ENCODE measurements at places on chromosomes 3 and 15.

GRCh38 chr3:36900474-36901443, 44.1 kb downstream of the TRANK1 start:
- DNase-seq = no peak

DNA sequence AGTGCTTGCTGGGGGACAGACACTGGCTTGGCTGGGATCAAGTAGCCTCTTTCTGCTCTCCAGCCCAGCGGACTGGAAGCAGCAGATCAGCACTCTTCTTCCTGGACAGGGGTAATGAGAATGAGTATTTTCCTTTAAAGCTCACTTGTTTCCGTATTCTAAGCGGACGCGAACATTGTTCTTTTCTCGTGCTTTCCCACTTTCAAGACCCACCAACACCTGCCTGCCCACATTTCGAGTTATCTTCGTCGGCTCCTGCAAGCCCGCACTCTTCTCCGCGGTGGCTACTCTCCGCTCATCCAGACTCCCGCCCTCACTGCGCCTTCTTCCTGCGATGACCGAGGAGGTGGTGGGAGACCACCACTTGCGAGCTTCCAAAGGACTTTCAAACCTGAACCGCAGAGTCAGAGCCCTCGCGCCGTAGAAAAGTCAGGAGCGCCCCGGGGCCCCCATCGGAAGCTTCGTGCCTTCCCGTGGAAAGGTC, 1.6 kb upstream of the PPM1L start:
- no peak for DNase-seq

DNA sequence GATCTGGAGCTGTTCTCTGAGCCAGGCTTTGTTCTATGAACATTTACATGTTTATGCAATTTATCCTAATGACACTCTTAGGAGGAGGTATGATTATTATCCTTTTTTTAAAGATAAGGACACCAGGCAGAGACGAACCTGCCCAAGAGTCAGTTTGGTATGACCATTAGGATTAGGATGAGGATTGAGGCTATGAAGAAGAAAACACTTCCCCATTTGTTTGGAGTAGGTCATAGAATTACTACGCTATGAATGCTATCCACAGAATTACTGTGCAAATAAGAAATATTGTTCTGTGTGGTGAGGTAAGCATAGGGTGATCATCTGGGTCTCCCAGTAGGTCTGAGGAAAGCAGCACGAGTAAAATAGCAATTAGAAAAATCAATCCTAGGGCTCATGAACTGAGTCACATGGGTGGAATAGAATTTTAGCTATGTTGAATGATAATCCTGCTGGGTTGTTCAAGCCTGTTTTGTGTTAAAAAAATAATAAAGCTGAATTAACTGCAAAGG, 23.9 kb downstream of the EIF4E3 start:
- no peak for DNase-seq

GRCh38 chr15:49832511-49832910, 211.7 kb downstream of the DTWD1 start:
- peak; percentile 46 for DNase-seq

DNA sequence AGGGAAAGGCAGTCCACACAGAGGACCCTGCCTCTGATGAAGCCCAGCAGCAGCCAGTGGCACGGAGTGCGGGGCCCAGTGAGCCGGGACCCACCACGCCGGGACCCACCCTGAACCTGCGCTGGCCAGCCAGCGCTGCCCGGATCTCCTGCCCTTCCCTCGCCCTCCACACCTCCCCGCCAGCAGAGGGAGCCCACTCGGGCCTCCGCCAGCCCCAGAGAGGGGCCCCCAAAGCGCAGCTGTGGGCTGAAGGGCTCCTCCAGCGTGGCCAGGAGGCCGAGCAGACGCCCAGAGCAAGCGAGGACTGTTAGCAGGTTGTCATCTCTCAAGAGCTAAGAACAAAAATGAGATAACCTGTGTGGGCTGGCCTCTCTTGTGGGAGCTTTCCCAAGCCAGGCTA, 81.3 kb upstream of the ATP10A start:
- no peak for DNase-seq

DNA sequence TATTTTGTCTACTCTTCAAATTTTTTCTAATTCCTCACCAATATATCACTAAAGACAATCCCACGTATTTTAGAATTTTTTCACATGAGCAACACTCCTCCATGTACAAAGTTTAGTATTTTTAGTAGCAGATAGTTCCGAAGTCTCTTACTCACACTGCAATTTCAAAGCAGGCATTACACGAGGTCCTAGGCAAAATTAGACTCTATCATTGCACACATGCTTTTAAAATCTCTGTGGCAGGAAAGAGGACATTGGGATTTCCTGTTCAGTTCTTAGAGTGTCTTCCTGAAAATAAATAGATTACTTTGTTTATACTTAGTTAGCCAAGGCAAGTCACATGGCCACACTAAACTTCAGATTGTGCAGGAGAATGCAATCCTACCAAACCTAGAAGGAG, 847.7 kb downstream of the ROBO2 start:
- no peak for DNase-seq

DNA sequence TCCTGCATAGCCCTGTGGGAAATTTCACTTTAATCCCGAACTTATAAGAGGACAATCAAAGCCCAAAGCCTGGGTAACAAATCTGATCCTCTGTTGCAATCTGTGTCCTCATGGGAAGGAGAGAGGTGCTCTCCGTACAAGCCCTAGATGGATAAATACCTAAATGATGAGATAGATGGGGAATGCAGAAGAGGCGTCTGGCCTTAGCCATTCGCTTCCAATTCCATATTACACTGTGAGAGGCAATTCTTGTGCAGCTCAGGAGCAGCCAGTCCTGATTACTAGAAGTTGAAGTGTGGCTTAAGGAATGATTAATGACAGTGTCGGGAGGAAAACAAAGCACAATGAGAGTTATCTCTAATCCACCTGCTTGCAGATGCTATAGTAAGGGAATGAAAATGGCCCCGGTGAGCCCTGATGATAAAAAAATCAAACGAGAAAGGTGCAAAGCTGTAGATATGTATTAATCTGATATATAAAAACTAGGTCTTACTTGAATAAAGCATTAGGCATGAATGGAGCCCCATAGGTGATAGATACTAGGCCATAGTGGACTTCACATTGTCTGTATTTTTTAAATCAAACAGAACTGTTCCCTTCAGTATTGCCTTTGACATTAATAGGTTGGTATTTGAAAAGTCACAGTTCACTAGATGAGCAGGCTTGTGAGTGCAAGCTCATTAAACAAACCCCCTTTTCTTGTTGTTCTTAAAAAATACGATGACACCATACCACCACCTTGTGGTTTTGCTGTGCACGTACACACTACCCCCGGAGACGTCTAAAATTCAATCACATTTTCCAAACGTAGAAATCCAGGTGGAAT, 54.2 kb upstream of the TMCO5A start:
- DNase-seq = peak; percentile 80

Measured in foreskin fibroblast (primary cell).